ENCODE measurements at places on chromosomes 5 and 9. TPM values are rescaled to one million over a fixed set of nuclear protein-coding genes. Genes with fewer than 3 reads are reported as not detected.

The IFNE gene
- not detected for total RNA-seq

The NKD2 gene
- total RNA-seq: 1.1 TPM

The LCP2 gene
- total RNA-seq: 212 TPM

The RPL12 gene
- 2,267 TPM for total RNA-seq

The SPINK7 gene
- not detected for total RNA-seq

The ZNF883 gene
- 0.22 TPM for total RNA-seq

The AFAP1L1 gene
- not detected for total RNA-seq

The BASP1 gene
- total RNA-seq: 0.48 TPM

The KCNT1 gene
- total RNA-seq: not detected

The UNC13B gene
- 3.6 TPM for total RNA-seq

The WNT8A gene
- not detected for total RNA-seq

The PCDHB4 gene
- total RNA-seq: not detected

The ZNF79 gene
- total RNA-seq: 9.7 TPM

The SLCO6A1 gene
- not detected for total RNA-seq

The CTXN3 gene
- total RNA-seq: not detected

The QRFP gene
- total RNA-seq: not detected

The IRX1 gene
- total RNA-seq: not detected

The PCDHA11 gene
- not detected for total RNA-seq

The OCLN gene
- 0.83 TPM for total RNA-seq

The ADAMTSL2 gene
- total RNA-seq: 0.05 TPM

The BNC2 gene
- total RNA-seq: not detected

The CDK5RAP2 gene
- total RNA-seq: 75.3 TPM

The CLIC3 gene
- total RNA-seq: 0.43 TPM

The NME5 gene
- not detected for total RNA-seq

The REEP5 gene
- total RNA-seq: 64.6 TPM

The LRRC19 gene
- total RNA-seq: not detected

The RASGEF1C gene
- total RNA-seq: not detected

The OR13C4 gene
- not detected for total RNA-seq

The ENTREP1 gene
- 0.07 TPM for total RNA-seq

The ZBTB34 gene
- 4.0 TPM for total RNA-seq
